ENCODE measurements at places on chromosomes 3 and 15.

GRCh38 chr3:146532406-146532805, 12.0 kb downstream of the PLSCR1 start:
- DNase-seq = no peak

DNA sequence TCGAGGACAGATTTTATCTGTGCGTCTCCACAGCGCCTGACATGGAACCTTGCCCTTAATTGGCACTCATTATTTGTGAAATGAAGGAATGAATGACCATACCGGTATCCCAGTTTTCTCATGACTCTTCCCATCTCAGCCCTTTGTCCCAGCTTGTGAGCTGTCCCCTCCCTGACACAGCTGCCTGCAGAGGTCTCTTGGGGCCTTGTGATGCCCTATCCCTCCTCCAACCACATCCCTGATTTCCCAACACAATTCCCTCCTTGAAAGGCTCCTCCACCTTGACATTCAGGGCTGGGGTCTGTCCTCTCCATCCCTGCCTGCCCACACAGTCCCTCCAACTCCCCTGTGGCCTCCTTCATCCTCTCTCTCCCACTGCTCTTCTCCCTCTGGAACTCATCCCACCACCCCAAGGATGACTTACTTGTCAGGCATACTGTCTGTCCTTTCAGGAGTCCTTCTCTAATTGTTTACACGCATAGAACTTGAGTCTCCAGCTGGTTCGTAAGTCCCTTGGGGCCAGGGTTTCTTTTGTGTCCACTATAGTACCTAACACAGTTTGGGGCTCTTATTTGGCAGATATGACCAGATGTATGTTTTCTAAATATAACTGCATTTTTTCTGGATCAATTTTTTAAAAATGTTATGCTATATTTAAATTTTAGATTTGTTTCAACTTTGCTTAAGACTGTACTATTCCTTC, 35.6 kb upstream of the FILIP1L start:
- DNase-seq = no peak

GRCh38 chr3:126939733-126940132, 43.2 kb upstream of the PLXNA1 start:
- no peak for DNase-seq

DNA sequence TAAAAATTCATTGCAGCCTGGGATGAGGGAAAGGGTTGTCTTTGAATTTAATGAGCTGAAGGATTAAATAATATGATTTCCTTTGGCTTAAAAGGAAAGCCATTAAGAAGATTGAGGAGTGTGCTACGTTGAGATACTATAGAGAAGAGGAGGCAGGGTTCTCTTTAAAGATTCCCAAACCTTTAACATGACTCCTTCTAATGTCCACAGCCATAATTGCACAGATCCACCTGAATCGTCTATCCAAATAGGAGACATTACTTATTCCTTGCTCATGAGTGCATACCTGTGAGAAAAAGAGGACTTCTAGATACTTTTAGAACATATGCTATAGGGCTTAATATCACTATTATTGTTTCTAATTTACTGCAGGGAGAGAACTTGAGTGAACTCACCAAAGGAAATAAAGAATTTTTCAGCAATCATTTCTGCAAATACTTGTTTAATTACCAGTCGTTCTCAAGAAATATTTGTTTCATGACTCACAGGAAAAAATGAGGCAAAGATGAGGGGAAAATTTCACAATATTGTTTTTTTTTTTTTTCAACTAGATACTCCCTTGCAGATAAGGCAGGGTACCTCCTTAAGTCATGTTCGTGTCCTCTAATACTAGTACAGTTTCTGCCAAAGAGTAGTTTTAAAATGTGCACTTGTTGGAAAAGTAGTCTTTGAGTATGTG, 8.9 kb upstream of the SUCNR1 start:
- no peak for DNase-seq

GRCh38 chr3:44918581-44918980, 44.2 kb downstream of the TGM4 start:
- no peak for DNase-seq

DNA sequence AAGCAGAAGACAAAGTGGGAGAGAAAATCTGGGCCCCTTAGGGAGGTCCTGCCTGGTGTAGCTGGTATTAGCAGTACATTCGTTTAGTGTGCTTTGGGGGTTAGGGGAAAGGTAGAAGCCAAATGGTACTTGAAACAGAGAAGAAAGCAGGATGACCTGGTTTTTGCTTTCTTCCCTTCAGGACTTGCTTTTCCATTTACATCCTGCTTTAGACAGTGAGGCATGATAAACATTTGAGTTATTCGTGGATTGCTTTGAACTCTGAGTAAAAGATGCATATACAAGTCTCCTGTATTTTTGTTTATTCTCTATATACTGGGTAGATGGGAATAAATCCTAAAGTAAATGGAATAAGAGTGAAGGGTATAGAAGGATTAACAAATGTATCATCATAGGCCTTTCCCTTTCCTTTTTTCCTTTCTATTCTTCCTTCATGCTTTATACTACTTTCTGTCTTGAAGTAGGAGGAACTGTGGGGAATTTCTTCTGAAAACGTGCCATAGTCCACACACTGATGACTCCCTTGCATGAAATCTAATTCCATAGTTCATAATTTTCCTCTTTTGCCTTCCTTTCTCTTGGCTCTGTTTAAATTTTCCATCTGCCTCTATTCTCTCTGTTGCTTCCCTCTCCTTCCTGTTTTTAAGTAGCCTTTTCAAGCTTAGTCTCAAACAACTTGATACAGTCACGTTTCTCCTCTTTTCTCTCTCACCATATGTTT, 139.5 kb upstream of the RBMS3 start:
- DNase-seq = no peak

- DNase-seq = no peak
These were observed 89.6 kb upstream of the AADACL2 start for GRCh38 chr3:151644020-151644620.

DNA sequence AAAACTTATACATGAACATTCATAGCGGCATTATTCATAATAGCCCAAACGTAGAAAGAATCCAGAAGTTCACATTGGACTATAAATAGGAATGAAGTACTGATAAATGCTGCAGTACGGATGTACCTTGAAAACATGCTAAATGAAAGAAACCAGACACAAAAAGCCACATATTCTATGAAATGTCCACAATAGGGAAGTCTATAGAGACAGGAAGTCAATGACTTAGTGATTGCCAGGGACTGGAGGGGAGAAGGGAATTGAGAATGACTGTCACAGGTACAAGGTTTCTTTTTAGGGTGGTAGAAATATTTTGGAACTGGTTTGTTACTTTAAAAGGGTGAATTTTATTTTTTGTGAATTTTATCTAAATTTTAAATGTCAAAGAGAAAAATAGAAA, 71.4 kb upstream of the SKOR1 start:
- DNase-seq = no peak

DNA sequence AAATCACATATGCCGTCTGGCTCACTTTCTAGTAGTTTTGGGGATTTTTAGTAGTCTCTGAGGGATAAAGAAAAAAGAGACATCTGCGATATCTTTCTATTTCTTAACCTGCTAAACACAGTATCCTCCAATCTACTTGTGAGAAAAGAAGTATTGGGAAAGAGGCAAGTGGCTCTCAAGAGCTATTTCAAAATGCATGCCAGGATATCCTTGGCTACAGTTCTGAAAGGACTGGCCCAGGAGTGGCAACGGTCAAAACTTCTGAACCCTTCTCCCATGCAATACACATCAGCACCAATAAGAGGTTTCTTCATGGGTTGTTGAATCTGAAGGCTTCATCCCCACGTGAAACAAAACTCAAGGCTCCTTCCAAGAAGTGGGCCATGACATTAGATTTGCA, 204.0 kb upstream of the WNT5A start:
- DNase-seq = no peak

GRCh38 chr3:119240101-119240590, 532 bp downstream of the B4GALT4 start:
- DNase-seq = peak; percentile 59
